ENCODE measurements at places on chromosomes 6 and 20.

DNA sequence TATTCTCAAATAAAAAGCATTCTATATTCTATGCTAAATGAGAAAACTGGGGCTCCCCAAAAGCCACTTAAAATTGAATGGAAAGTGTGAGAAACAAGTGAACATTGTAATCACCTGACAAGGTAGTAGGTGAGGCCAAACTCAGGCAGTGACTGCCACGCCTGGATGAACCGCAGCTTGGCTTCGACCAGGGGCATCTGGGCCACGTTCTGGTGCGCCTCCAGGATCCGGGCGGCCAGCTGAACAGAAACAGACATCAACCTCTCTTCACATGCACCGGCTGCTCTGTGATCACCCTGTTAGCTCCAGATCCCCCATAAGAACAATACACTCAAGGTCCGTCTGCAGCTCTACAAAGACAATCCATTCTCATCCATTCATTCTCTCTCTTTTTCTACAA is 30.1 kb upstream of the LRRN4 start:
- no peak for DNase-seq

- DNase-seq: no peak
These were observed 11.2 kb upstream of the HEY2 start for GRCh38 chr6:125738276-125738675.

DNA sequence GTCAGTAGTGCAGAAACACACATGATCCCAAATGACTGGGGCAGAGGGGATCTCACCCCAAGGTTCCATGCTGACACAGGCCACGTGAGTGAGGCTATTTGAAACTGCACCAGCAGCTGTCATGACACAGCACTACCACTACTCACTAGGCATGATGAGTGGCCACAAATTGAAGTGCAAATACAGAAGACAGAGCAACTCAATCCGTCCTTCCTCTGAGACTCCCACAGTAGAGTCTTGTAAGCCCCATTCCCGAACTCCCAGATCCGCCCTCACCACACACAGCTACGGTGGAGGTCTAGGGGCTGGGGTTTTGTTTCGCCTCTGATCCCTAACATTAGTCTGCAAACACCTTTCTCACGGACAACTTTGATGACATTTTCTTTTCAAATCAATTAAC is 113.3 kb upstream of the NUP153 start:
- no peak for DNase-seq

GRCh38 chr6:53301801-53302537 is 46.8 kb downstream of the ELOVL5 start:
- DNase-seq: no peak

DNA sequence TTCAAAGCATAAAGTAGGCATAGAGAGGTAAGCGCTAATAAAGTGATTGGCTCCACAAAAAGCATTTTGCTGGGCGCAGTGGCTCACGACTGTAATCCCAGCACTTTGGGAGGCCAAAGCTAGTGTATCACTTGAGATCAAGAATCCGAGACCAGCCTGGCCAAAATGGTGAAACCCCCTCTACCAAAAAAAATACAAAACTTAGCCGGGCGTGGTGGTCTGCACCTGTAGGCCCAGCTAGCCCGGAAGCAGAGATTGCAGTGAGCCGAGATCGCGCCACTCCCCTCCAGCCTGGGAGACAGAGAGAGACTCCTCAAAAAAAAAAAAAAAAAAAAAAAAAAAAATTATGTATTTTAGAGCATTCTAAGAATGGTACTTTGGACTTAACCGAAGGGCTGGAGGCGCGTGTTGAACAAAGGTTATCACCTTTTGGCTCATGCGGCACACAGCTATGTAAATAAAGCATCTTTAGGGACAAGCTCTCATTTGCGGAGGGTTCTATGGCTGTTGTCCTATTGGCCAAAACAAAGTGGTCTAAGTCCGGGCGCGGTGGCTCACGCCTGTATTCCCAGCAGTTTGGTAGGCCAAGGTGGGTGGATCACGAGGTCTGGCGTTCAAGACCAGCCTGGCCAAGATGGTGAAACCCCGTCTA is 17.4 kb downstream of the HFE start:
- DNase-seq: no peak

GRCh38 chr6:158793432-158793831 is 25.7 kb downstream of the EZR start:
- no peak for DNase-seq

GRCh38 chr6:167892835-167893815 is 66.4 kb downstream of the AFDN start:
- DNase-seq: no peak

- DNase-seq: no peak
These were observed 16.4 kb downstream of the DSTN start for GRCh38 chr20:17586250-17586649.

DNA sequence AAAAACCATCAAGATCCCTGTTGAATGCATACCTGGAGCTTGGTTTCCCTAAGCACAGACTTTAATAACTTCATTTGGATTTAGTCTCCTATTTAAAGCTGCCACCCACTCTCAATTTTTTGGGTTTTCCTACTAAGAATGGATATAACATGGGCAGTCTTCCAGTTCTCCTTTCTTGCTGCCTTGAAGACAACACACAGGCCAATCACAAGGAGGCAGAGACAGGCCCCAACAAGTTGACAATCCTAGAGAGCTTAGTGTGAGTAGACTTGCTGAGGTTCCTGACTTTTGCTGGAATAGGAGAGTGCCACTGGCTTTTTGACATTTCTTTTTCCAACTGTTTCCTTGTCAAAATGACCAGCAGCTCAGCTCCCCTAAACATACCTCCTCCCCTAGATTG is 112.3 kb upstream of the ESR1 start:
- DNase-seq: no peak

GRCh38 chr6:136324686-136325380 is 35.2 kb upstream of the BCLAF1 start:
- DNase-seq: no peak

GRCh38 chr20:52668626-52669025 is 303.5 kb upstream of the TSHZ2 start:
- DNase-seq: no peak

GRCh38 chr6:166470863-166471410 is 88.2 kb upstream of the MPC1 start:
- no peak for DNase-seq

- no peak for DNase-seq
These were observed 659 bp downstream of the CEP85L start for GRCh38 chr6:118650582-118651281.

GRCh38 chr20:59453759-59454560 is 150.4 kb upstream of the PHACTR3 start:
- DNase-seq: no peak

Data from stimulated activated CD8-positive, alpha-beta memory T cell treated with anti-CD3 and anti-CD28 coated beads, Interleukin-4, amount 100 ng/mL, for 1 hour (primary cell).